ENCODE measurements at places on chromosomes 2 and 18.

- DNase-seq: no peak
Measured at GRCh38 chr2:211055438-211055837, 499.0 kb downstream of the CPS1 start.

DNA sequence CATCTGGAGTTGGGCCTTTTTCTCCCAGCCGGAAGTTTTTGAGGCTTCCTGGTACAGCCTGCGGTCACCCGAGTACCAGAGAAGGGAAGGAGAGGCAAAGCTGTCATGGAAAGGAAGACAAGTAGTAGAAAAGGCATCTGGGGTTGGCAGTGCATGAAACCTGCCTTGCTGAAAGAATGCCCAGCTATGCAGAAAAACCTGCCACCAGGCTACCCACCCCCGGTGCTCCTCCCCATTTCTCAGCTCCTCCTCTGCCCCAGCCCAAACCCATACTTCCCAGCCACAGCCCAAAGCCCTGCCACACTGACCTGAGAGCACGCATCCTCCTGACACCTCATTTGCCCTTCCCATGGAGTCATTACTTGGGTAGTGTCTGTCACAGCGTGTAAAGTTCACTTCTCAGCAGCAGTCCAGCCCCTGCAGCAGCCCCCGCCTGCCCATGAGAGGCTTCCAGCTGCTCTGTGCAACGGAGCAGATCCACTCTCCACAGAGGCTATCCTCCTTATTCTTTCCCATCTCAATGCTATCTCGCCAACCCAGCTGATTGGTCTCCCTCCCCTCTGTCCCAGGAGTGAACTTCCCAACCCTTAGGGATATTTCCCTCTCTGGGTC is 40.4 kb upstream of the MAL start:
- DNase-seq: no peak

DNA sequence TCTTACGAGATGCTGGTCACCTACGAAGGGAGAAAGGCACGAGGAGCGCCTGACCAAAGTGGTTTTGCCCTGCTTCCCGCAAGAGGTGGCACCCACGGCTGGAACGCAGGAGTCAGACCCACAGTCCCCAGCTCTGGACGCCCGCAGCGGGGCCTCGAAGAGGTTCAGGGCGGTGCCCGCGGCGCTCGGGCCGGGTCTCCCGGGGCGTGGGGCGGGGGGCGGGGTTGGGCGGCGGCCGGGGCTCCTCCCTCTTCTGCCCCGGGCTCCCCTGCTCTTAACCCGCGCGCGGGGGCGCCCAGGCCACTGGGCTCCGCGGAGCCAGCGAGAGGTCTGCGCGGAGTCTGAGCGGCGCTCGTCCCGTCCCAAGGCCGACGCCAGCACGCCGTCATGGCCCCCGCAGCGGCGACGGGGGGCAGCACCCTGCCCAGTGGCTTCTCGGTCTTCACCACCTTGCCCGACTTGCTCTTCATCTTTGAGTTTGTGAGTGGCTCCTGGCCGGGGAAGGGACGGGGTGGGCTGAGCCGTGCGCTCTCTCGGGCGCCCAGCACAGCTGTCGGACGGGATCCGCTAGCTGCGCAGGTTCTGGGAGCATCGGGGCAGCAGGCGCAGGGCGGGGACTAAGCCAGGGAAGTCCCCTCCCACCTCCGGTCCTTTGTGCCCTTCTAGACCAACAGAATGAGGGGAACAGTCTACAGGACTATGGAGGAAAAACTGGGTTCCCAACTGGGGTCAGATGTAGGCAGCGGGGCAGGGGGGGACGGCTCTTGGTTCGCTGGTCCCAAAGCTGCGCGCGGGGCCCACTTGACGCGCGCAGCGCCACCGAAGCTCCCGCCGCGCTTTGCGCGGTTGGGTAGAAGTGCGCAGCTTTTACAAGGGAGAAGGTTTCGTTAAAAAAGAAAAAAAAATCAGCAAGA is at the start of gene MAL:
Gene MAL, plus strand, starts transcription at position 303 of the 914 bp plus-strand sequence. Its CDS starts 85 bp downstream, at position 388.
- peak; percentile 68 for DNase-seq

- no peak for DNase-seq
Measured at GRCh38 chr2:199946836-199947235, 8.5 kb downstream of the TYW5 start.

DNA sequence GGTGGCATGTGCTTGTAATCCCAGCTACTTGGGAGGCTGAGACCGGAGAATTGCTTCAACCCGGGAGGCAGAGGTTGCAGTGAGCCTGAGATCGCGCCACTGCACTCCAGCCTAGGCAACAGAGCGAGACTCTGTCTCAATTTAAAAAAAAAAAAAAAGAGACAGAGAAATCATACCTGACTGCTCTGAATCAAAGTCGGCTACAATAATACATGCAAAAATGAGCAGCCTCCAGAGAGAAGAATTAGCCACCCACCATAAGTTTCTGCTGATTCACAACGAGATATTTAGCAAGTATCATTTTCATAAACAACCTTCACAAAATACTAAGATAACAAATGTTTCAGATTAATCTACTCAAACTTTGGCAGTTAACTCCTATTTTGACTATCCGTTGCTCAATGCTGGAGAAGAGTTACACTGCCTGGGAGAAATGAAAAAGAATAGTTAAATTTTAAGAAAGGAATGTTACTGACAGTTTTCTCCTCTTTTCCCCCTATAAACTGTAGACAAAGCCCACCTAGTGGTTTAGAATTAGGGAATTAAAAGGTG is 1.5 kb downstream of the OSBPL1A start:
- DNase-seq: no peak

GRCh38 chr18:686339-687111 is 25.9 kb downstream of the ENOSF1 start:
- no peak for DNase-seq

- DNase-seq: no peak
Measured at GRCh38 chr18:12113999-12114646, 20.5 kb downstream of the ANKRD62 start.

- no peak for DNase-seq
Measured at GRCh38 chr18:48059455-48060010, 129.1 kb upstream of the SMAD2 start.

GRCh38 chr18:74937291-74937690 is 271.6 kb downstream of the PTGR3 start:
- DNase-seq: no peak

GRCh38 chr2:195445639-195446038 is 211.4 kb upstream of the SLC39A10 start:
- no peak for DNase-seq

- DNase-seq: no peak
Measured at GRCh38 chr18:57122936-57123510, 23.9 kb upstream of the BOD1L2 start.

DNA sequence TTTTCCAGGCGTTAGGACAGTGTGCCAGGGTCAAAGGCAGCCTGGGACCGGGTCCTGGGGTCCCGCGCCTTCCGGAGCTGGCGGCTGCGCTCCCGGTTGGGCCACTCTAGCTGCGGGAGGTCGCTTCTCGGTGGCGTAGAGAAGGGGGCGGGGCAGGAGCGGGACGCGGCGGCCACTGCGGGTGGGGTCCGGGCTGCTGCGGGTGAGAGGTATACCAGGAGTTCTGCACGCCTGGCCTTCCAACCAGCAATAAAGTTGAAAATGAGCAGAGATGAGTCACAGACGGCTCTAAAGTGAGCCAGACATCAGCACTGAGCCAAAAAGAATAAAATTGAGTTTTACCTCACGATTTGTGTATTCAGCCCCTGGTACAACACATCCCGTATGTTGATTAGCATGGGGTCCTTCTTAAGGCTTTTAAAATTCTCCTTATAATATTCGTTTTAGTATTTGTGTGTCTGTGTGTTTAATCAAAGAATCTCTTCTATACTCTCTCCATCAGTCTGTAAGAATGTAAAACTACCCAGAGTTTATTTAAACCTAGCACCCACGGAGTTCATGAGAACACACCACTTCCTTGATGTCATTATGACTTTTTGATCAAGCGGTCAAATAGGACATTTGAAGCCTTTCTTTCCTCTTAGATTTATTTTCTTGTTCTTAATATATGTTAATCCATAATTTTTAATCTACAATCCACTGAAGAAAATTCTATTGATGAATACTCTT is at the start of gene C1GALT1C1L:
Gene C1GALT1C1L, minus strand, starts transcription at position 108 of the 729 bp plus-strand sequence. Its CDS starts 107 bp downstream, at position 1.
- peak; percentile 16 for DNase-seq

DNA sequence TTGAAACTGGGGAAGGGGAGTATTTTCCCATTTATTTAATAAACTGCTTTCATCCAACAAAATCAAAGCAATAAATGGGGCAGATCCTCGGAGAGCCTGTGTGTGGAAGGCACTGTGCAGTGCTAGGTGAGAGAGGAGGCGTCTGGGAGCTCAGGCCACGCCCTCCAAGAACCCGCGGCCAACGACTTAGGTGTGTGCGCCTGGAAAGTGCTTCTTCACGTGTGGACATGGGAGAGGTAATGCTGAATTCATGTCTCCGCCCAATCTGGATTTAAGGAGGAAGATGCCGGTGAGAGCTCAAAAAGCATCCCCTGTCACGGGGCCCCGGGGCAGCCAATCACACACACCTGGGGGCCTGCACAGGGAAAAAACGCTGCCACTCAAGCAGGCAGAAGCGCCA is 77.4 kb downstream of the HDAC4 start:
- DNase-seq: no peak

GRCh38 chr2:23669413-23670244 is 257.3 kb downstream of the ATAD2B start:
- no peak for DNase-seq

DNA sequence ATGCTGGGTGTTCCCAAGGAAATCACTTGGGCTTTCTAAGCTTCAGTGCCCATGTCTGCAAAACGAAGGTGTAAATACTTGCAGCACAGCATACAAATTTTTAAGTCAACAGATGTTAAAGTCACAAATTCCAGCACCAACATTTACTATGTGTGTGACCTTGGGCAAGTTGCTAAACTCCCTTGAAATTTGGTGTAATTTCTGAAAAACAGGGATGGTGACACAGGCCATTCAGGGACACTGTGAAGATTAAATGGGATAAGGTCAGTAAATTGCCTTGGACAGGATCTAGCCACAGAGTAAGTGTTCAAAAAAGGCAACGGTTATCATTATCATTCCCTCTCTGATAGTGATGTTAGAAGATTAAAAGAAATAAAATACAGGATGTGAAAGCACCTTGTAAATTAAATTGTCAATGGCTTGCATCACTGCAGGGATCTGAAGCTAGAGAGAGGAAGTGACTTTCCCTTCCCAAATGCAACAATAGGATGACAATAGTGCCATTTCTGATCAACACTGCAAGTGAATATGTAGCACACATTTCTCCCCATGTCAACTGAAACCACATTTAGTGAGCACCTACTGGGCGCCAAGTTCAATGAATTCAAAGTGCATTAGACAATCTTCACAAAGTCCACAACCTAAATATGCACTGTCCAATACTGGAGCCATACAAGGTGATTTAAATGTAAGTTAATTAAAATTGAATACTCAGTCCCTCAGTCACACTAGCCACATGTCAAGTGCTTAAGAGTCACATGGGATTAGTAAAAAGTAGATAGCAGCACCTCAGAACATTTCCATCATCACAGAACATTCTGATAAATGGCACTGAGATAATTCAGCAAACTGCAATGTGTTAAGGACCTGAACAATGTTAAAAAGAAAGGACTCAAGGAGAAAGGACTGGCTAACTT is 81.2 kb downstream of the STK39 start:
- no peak for DNase-seq

DNA sequence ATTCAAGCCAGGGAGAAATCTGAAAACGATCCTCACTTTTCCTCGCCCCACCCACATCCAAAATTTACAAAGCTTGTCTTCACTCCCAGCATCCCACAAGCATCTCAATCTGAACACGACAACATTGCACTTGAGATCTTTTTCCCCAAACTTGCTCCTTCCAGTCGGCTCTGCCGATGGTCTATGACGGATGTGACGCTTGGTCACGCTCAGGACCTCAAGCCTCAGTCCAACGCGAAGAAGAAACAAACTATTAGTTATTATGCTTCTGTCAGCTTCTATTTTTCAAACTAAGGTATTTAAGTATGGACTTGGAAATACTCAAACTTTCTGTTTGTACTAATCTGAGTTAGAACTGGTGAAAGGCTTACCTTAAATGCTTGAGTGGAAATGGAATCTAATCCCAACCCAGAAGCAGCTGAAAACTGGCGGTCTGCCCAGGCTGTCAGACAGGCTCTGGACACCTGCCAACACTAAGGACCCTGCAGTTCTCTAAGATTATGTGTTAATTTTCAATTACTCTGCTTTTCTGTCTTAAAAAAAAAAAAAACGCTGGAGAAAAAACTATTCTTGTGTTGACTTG is 132.1 kb upstream of the DNMT3A start:
- no peak for DNase-seq

Measured in CD4-positive, alpha-beta T cell treated with Interleukin-4 for 1 hour (primary cell).